ENCODE measurements at places on chromosomes 7 and 10. TPM values are rescaled to one million over a fixed set of nuclear protein-coding genes. Genes with fewer than 3 reads are reported as not detected.

The KLF14 gene
- total RNA-seq: 0.10 TPM

The SFTPA1 gene
- not detected for total RNA-seq

The CUBN gene
- 1.1 TPM for total RNA-seq

The TMEM213 gene
- not detected for total RNA-seq

The DNMBP gene
- total RNA-seq: 13.1 TPM
